Stimulated activated CD8-positive, alpha-beta memory T cell treated with anti-CD3 and anti-CD28 coated beads, Interleukin-7, amount 100 ng/mL, for 24 hours (primary cell): ENCODE measurements at places on chromosomes 13 and 19.

DNA sequence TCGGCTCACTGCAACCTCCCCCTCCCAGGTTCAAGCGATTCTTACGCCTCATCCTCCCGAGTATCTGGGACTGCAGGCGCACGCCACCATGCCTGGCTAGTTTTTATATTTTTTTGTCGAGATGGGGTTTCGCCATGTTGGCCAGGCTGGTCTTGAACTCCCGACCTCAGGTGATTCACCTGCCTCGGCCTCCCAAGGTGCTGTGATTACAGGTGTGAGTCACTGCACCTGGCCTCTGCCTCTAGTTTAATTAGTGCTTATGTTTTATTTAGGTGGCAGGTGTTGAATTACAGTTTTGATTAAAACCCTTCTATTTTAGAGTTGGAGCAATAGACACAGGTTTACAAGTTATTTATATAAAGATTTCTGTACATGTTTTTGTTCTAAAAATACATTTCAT is 42.8 kb downstream of the ATP11A start:
- no peak for DNase-seq

- no peak for DNase-seq
Measured at GRCh38 chr13:23752111-23753001, 136.8 kb downstream of the MIPEP start.

GRCh38 chr19:50331994-50332243 is 2.7 kb upstream of the KCNC3 start:
- DNase-seq, result no peak

- no peak for DNase-seq
Measured at GRCh38 chr19:1901940-1902404, 3.2 kb upstream of the ADAT3 start.

DNA sequence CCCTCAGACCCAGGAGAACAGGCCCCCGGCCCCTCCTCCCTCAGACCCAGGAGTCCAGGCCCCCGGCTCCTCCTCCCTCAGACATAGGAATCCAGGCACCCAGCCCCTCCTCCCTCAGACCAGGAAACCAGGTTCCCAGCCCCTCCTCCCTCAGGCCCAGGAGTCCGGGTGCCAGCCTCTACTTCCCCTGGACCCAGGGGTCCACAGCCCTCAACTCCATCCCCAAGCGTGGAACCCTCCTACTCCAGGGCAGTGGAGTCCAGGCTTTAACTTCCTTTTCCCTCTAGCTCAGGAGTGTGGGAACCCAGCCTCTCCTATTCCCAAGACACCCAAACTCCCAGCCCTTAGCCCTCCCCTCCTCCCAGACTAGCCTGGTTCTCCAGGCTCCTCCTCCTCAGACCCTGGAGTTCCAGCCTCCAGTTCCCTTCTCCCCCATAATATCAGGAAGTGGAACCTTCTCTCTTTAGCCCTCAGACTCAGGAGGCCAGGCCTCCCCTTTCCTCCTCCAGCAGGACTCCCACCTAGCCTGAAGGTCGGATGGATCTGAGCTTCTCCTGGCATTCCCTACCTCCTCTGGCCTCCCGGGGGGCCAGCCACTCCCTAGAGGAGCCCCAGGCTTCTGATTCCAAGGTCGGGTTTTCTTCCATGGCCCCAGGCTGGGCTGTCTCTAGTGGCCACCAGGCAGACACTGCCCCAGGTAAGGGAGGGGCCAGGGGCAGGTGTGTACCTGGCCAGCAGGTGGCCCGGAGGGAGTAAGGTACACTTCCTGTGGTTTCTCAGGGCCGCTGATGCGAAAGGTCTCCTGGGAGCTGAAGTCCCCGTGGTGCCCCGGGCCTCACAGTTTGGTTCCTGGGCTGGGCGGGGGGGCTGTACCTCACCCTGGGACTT is at the start of gene TMC4:
TSS of gene TMC4 (minus strand) at position 690 of the 888 bp plus-strand sequence. CDS start at position 647, 43 bp downstream.
- no peak for DNase-seq

DNA sequence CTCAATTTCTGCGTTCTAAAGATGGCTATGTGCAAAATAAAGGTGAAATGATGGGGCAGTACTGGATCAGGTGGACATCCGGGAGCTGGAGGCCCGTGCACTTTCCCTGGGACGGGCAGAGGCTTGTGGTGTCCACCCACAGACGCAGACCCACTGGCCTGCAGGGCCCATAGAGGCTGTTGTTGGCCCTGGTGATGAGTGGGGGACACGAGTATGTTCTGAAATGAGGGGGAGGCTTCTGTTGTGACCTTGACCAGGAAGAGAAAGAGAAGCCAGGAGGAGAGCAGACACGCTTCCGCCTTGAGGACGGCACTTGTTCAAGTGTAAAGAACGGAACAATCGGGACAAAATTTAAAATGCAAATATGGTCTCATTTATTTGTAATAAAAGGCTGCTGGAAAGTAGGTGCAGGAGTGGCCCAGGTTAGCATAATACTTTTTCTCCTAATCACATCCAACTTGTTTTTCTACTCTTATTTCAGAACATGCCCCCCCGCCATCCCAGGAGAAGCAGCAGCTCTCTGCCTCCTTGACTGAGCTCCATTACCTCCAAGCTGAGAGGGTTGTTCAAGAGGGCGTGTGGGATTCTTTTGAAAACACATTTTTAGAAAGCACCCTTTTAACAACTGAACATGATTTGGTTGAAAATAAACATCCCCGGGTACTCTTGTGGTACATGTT is 27.1 kb downstream of the ATP11A start:
- DNase-seq, result no peak

DNA sequence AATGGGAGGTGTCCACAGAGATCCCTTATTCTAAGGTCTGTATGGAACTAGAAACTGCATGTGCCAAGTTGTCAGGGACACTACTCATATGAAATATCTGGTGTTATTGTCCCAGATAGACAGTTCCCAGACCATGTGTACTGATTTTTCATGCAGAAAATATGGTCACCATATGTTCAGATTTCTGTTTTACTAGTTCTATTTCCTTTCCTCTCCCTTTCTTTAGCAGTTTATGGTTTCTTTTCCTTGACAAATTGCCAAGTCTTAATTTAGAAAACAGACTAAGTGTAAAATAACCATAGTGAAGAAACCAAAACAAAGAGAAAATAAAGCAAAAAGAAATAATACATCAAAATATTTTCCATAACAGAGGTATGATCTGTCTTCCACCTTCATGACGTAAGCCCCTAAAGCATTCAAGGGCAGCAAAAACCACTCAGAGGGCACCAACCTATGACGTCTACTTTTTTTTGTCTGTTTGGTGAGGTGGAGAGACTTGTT is 248.5 kb downstream of the KCTD12 start:
- DNase-seq, result no peak

DNA sequence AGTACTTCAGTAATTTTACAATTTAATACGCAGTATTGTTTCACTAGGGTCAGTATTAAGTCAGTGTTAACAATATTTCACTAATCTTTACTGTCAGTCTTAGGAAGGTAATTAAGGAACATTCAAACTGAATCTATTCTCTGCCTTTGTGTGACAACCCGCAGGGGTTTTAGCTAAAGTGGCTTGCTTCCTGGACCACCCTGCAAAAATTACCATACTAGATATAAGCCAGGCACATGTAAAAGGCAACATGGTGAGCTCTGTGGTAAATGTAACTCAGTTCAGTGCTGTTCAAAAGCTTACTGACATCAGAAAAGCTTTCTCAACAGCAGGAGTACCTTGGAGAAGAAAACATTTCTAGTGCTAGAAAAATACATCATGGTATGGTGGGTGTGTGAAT is 116.7 kb downstream of the FREM2 start:
- DNase-seq, result no peak

DNA sequence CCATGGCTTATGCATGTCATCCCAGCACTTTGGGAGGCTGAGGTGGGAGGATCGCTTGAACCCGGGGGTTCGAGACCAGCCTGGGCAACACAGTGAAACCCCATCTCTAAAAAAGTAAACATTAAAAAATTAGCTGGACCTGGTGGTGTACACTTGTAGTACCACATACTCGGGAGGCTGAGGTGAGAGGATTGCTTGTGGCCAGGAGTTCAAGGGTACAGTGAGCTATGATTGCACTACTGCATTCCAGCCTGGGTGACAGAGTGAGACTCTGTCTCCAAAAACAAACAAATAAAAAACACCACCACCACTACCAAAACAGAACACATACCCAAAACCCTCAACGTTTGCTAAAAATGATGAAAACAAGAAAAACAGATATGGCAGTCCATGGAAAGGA is 15.9 kb downstream of the FBXO17 start:
- no peak for DNase-seq

DNA sequence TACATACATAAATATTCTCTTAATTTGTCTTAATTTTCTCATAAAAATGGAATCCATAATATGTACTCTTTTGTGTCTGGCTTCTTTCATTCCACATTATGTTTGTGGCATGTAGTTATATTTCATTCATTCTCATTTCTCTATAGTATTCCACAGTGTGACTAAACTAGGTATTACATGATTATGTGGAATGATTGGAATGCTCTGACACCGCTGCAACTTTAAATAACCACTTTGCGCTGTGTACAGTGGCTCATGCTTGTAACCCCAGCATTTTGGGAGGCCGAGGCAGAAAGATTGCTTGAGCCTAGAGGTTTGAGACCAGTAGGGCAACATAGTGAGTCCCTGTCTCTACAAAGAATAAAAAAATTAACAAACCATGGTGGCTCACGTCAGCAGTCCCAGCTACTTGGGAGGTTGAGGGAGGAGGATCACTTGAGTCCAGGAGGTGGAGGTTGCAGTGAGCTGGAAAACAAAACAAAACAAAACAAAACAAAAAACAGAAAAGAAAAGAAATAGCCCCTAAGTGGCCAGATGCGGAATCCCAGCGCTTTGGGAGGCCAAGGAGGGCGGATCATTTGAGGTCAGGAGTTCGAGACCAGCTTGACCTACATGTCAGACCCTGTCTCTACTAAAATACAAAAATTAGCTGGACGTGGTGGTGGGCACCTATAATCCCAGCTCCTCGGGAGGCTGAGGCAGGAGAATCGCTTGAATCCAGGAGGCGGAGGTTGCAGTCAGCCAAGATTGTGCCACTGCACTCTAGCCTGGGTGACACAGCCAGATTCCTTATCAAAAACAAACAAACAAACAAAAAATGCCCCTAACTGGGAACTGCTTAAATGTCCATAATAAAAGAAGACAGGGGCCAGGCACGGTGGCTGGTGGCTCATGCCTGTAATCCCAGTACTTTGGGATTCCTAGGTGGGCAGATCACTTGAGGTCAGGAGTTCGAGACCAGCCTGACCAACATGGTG is 8.0 kb upstream of the SAE1 start:
- DNase-seq, result no peak

DNA sequence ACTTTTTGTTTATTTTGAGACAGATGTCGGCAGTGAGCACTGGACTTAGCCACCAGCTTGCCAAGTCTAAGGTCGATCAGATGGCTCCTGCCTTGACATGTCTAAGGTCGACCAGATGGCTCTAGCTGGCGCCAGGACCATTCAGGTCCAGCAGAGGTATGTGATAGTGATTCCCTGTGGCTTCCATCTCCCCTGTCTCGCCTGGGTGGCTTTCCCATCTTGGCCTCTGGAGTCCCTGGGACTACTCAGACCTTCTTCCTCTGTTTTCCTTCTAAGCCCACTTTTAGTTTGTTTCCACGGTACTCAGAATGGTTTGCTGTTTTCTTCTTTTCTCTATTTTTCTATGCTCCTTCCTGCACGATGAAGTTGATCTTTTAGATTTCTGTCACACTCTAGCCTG is 1435.7 kb downstream of the UQCRFS1 start:
- no peak for DNase-seq

GRCh38 chr13:72504131-72504841 is 223.1 kb downstream of the MZT1 start:
- no peak for DNase-seq

DNA sequence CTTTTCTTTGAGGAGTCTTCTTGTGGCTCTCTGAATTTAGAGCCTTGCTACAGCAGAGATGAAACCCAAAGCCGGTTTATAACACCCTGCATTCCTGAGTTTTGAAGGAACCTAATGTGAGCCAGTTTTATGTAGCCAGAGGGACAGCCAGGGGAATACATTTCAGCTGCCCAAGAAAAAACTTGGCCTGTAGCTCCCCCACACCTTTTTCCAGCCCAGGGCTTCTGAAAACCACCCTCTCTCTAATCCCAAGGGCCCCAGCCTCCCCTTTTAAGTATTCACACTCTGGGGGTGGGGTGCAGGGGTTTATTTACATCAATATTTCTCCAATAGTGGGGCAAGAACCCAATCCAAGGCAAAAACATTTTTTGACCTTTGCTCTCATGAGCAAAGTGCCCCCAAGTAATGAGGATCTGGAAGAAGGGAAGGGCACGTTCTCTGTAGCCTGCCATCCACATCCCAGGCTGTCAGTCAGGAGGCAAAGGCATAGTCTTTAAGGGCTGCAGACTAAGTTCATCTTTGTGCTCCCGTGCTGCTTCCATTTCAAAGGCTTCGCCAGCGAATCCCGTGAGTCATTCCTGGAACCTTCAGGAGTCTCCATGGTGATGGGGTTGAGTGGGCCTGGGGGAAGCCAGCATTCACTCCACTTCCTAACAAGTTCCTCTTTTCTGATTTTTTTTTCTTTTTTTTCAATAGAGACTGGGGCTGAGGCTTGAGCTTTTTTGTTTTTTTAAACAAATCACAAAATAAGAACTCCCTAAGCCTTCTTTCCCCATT is 33.2 kb upstream of the MEDAG start:
- no peak for DNase-seq

- DNase-seq, result no peak
Measured at GRCh38 chr13:113946409-113947181, 27.3 kb downstream of the C13orf46 start.

DNA sequence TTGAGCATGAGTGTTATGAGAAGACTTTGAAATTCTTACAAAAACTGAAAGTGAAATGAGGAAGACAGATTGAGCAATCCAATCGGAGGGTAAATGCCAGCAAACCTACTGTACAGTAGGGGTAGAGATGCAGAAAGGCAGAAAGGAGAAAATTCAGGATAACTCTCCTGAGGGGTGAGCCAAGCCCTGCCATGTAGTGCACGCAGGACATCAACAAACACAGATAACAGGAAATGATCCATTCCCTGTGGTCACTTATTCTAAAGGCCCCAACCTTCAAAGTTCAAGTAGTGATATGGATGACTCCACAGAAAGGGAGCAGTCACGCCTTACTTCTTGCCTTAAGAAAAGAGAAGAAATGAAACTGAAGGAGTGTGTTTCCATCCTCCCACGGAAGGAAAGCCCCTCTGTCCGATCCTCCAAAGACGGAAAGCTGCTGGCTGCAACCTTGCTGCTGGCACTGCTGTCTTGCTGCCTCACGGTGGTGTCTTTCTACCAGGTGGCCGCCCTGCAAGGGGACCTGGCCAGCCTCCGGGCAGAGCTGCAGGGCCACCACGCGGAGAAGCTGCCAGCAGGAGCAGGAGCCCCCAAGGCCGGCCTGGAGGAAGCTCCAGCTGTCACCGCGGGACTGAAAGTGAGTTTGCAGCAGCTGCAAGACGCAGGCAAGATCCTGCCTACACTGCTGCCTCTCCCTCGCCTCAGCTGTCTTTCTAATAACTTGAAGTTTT is at the start of gene TNFSF13B:
TSS of gene TNFSF13B (plus strand) at position 118 of the 728 bp plus-strand sequence. CDS start at position 296, 178 bp downstream.
- DNase-seq, result no peak
